ENCODE measurements at places on chromosomes 5 and 9.

DNA sequence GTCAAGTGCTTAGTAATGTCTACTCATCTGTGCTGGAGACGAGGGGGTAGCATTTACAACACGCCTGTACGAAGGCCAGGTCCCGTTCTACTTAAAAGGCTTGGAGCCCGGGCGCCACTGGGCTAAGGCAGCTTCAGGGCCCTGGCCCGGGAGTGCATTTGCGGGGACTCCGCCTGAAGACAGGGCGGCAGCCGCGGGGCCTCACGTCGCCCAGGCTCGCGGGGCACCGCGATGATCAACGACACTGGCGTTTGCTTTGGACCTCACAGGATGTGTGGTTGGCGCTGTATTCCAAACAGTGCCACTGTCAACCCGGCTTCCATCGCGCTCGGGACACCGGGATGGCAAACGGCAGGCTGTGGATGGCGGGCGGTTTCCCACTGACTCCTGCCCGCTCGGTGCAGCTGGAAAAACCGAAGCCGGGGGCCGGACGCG lies 1.1 kb upstream of the TENT4A start:
- DNase-seq = peak; percentile 74

DNA sequence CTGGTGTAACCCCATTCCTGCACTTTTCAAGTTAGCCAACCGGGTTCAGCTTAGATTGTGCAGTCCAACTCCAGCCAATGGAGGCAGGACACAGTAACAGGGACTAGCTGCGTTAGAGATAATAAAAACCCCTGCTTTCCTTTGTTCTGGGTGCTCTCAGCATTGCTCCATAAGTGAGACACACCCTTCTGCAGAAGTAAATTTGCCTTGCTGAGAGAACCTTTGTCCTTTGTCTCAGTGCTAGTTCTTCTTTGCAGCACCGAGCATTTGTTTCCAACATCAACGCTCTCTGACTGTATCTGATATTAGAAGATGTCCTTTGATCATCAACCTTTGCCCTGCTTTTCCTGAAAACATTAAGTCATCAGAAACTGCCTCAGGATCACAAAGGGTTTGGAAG lies 169.5 kb upstream of the OR13F1 start:
- no peak for DNase-seq

DNA sequence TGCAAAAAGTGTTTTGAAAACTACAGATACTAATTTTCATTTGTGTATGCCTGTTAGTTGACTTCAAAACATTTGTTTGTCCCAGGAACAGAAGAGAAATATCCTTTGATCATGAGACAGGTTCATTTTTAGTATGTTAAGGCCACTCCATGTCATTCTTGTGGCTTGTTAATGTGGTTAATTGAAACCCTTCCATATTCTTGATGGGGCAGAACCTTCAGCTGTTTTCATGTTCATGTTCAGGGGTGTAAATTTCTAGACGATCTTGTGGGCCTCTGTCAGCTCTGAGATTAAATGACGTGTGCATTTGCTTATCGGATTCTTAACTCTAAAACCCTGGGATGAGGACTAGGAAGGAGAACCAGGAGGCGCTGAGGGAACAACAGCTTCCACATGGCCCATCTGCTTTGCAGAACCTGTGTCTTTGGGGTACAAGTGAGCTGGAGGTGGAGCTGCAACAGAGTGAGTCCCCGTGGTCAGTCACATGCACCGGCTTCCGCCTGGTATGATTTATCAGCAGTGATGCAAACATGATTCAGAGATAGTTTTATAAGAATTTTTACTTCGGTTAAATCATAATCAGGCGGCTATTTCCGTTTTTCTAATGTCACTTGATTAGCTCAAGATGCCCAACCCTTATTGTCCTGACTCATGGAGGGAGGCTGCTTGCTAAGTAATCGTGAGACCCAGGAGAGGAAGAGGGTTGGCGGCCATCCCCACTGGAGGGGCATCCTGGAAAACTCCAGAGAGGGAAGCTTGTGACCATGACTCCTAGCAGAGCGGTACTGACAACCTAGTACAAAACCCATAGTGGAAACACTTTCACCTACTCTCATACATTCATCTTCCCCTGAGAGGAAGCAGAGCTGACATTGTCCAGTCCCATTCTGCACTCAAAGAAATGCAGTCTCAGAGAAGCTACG lies 138.4 kb downstream of the C9orf152 start:
- peak; percentile 43 for DNase-seq

DNA sequence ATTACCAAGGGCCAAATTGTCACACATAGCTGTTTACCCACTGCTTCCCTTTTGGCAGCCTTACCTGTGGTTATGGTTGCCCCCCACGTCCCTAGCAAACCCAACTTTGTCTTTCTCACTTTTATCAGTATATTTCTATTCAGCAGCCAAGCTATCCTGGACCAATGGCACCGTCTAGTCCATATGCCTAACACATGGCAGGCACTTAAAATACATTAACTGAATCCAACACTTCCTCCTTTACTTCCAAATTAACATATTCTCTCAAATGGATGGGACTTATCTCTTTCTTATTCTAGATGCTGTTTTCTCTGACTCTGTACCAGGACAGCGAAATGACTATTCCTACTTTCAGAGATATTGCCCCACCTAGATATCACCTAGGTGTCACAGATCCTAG lies 50.9 kb upstream of the SLC44A1 start:
- no peak for DNase-seq

DNA sequence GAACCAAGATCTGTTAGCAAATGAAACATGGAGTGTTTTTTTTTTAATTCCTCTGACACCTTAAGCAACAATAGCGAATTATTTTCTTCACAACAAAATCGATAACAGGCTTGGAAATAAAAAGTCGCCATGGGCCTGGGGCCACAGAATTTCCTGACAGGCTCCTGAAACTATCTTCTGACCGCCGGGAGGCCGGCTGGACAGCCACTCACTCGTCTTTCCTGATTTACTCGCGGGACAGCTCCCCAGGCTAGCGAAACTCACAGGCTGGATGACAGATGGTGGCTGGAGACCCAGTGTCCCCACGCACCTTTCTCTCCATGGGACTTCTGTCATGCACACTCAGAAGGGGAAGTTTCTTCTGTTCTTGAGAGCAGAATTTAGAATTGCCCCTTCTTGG lies 143.3 kb upstream of the IRX2 start:
- DNase-seq = no peak

- DNase-seq = no peak
These were observed 353.3 kb upstream of the CLINT1 start for GRCh38 chr5:158212237-158212636.

Measured in erythroblast (primary cell).